ENCODE measurements at places on chromosomes 13 and 19.

DNA sequence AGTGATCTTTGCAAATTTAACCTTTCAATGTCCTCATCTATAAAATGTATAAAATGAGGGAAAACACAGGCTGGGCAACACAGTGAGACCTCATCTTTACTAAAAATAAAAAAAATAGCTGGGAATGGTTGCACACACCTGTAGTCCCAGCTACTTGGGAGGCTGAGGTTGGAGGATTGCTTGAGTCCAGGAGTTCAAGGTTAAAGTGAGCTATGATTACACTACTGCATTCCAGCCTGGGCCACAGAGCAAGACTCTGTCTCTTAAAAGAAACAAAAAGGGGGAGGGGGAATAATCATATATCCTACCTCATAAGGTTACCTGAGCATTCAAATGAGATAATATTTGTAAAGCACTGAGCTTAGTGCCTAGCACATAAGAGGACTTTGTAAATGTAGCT lies 5.8 kb downstream of the MTRF1 start:
- no peak for DNase-seq

- DNase-seq, result no peak
Measured at GRCh38 chr19:28019371-28019770, 1193.6 kb downstream of the UQCRFS1 start.

DNA sequence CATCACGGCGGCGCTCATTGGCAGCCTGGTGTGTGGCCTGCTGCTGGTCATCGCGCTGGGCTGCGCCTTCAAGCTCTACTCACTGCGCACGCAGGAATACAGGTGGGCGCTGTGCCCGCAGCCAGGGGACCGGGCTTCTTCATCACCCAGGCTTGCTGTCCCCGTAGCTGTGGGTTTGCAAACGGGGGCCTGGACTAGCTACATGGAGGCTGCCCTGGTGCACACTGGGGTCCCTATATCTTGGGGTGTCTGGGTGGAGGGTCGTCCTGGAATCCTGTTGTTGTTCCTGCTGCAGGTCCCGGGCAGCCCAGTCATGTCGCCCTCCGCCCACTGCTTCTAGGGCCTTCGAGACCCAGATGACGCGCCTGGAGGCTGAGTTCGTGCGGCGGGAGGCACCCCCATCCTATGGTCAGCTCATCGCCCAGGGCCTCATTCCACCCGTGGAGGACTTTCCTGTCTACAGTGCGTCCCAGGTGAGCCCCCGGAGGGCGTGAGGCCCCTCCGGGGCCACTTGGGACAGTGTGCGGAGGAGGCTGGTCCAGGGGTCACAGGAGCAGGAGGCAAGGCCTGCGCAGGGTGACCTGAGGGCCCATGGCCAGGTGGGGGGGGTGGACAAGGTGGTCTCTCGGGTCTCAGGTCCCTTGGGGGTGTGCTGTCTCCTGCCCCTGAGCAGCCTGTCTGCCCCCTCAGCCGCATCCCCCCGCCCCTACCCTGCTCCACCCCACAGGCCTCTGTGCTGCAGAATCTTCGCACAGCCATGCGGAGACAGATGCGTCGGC lies 12.3 kb downstream of the LRP3 start:
- no peak for DNase-seq

DNA sequence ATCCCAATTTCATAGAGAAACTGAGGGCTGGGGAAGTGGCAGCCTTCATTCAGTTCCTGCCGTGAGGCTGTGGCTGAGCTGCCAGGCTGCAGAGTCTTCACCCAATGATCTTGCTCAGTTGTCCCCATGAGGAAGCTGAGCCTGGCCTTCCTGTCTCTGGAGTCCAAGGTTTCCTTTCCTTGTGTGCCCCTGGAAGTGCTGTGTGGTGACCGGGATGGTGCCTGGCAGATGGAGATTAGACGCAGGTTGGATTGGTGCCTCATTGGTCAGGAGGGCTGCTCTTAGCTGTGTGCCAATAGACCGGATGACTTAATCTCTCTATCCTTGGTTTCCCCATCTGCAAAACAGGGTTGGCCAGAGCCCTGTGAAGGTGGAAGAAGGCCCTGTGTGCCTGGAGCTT lies 24.6 kb downstream of the DNM2 start:
- DNase-seq, result no peak

GRCh38 chr19:44653343-44653742 lies 9.6 kb downstream of the PVR start:
- DNase-seq, result no peak

- no peak for DNase-seq
Measured at GRCh38 chr13:112453207-112453829, 77.2 kb downstream of the SPACA7 start.

GRCh38 chr13:105665284-105665683 lies 870.2 kb downstream of the EFNB2 start:
- peak; percentile 56 for DNase-seq

DNA sequence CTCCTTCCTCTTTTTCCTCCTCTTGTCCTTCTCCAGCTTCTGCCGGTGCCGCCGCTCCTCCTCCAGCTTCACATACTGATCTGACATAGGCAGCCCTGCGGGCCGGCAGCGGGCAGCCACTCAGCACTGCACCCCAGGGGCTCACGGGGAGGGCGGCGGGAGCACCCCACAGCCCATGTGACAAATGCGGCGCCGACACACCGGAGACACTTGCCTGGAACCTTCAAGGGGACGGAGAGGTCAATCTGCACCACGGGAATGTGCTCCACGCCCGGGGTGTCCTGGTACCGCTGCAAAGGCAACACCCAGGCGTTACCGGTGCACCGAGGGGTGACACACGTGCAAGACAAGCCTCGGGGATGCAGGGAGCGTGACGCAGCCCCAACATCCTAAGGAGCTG lies 18.6 kb downstream of the IZUMO4 start:
- no peak for DNase-seq

DNA sequence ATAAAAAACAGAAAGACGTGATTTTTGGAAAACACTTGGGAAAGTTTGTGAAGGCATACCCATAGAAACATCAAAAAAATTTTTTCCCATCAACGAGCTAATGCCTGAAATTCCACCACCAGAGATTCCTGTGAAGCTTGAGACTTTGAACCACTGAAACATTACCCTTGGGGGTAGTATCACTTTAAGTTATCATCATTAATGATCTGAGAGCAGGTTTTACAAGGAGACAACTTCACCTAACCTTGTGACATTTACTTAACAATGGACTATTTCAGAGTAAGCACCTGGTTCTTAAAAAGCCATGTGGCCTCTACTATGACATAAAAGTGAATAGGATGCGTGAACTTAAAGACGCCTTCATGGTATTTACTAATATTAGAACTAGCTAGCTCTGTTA lies 51.9 kb downstream of the DOCK9 start:
- no peak for DNase-seq

Measured in AG04449 (cell line).